CD4-positive, alpha-beta T cell treated with Interleukin-1 beta for 1 hour (primary cell): ENCODE measurements at places on chromosomes 4 and X.

- DNase-seq: no peak
Measured at GRCh38 chr4:185343726-185344581, 51.8 kb downstream of the LRP2BP start.

DNA sequence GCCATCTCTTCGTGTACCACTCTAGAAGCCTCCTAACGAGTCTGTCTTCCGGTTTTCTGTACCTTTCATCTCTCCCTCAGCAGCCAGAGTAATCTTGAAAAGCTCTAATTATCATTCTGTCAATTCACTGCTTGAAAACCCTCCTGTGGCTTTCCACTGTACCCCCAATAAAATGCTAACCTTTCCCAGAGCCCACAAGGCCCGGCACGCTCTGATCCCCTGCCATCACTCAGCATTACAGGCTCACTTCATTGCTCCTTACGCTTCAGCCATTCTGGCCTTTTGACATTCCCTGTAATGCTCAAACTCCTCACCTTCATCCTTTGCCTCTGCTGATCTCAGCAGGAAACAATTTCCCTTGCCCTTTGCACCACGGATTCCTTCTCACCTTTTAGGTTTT is 112.9 kb downstream of the ARHGAP10 start:
- no peak for DNase-seq

GRCh38 chr4:41532882-41533281 is 5.1 kb upstream of the LIMCH1 start:
- no peak for DNase-seq

DNA sequence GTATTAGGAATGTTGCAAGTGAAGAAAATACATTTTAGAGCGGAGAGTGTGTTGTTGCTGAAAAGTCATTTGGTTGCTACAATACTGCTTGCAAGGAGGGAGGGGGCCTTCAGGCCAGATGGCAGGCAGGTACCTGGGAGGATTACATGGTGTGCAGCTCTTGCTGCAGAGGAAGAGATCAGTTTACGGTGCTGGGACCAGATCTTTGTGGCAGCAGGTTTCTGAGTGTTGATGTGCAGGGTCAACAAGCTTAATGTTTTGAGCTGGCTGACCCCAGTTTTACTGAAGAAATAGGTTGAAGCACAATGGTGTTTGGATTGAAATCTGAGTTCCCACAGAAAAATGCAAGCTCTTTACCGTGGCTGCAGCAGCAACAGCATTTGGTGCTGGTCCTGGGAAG is 96.4 kb upstream of the DDIT4L start:
- no peak for DNase-seq
